Amygdala (tissue), 56 donors: ENCODE measurements at places on chromosomes 5 and 9.

GRCh38 chr5:176847726-176848290, 37.4 kb downstream of the UNC5A start:
- DNase-seq, result no peak

DNA sequence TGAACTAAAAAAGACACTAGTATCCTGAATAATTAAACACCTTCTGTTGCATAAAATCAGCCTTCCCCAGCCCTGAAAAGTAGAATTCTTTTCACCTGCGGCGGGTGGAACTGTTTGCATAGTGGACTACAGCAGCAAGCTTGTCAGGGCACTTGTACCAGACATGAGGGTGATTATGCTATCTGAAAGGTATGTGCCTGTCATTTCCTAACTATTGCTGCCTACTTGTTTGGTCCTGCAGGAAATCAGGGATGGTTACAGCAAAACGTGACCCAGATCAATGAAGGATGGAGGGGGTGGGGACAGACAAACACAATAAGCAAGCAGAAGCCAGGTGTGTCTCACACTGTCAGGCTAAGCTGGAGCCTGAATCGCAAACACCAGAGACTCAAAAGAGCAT, 385.6 kb downstream of the MLLT3 start:
- no peak for DNase-seq

GRCh38 chr5:78566747-78567425, 81.7 kb downstream of the LHFPL2 start:
- DNase-seq, result no peak

DNA sequence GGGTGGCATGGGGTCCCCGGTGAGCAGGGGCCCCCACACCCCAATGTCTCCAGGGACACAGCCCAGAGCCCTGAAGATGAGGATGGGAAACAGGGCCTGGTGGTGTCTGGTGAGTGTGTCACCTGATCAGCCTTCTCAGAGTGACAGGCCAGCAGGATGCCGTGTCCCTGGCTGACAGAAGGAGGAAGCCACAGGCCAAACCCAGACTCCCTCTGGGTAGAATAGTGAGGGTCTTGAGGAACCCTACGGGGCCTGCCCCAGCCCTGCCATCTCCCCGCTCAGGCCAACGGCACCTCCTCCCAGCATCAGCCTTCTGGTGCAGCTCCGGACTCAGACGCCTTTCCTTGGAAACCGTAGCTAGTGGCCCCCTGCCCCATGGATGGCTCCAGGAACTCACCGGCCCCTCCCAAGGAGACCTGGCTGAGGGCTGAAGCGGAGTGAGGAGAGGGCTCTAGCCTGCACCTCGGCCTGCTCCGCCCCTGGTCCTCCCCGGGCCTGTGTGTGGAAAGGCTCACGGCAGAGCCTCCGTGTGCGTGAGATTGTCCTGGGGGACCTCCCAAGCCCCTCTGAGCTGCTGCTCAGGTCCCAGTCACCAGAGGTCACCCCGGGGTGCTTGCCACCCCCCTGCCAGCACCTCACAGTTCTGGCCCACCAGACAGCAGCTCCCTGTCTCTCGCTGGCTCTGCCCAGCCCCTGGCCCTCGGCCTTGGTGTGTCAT, 6.0 kb downstream of the RALGDS start:
- DNase-seq, result no peak

DNA sequence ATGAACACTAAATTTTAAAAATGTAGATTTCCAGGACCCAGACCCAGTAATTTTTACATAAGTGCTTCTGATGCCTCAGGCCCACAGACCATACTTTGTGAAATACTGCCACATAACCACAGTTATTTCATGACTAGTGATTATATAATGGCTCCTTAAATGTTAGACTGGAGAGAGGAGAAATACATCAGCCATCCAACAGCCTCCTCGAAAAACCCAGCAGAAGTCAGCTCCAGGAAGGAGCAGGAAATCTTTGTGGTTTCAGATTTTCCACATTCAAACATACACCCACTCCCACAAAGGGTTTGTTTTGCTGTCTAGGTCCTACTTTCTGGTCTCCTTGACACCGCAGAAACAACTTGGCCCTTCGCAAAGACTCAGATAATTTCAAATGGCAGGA, 455.2 kb downstream of the DTWD2 start:
- no peak for DNase-seq

GRCh38 chr9:79977510-79978197, 405.9 kb downstream of the TLE4 start:
- DNase-seq, result no peak

DNA sequence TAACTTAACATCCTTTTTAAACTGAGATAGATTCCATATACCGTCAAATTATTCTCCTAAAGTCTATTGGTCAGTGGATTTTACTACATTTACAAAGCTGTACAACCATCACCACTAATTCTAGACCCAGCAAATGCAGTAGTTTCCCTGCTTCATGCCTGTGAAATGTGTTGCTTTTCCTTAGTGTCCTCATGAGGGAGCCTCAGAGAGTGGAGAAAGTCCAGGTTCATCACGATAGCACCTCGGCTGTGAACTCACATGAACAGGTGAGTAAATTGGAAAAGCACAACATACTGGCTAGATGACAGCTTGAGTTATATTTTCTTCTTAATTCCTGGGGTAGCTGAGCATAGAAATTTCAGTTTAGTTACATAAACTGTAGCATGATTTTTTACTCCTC, 653.7 kb downstream of the MTRR start:
- DNase-seq, result no peak

DNA sequence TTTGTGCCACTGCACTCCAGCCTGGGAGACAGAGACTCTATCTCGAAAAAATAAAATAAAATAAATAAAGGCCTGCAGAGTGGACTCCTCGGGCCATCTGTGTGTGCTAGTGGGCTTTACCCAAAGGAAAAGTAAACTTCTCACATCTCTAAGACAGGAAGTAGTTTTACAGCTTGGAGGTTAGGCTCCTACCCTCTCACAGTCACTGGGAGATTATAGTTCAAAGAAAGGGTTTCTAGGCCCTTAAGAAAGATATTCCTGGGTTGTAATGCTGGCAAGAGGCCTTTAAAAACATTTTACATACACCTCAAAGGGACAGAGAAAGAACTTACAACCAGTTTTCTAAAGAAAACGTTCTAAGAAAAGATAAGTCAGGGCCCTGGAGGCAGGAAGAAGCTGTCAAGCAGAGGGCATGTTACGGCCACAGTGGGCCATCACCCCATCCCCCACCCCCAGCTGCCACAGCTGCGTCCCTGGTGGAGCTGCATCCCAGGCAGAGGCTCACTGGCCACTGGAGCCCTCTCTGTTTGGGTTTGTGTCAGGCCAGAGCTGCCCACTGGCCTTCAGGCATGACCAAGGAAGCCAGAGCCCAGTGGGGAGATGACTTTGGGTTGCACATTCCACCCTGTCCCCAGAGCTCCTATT, 78.1 kb upstream of the CDK20 start:
- DNase-seq, result no peak
